Type B pancreatic cell (in vitro differentiated cells): ENCODE measurements at places on chromosomes 12 and 14. TPM values are rescaled to one million over a fixed set of nuclear protein-coding genes. Genes with fewer than 3 reads are reported as not detected.

DNA sequence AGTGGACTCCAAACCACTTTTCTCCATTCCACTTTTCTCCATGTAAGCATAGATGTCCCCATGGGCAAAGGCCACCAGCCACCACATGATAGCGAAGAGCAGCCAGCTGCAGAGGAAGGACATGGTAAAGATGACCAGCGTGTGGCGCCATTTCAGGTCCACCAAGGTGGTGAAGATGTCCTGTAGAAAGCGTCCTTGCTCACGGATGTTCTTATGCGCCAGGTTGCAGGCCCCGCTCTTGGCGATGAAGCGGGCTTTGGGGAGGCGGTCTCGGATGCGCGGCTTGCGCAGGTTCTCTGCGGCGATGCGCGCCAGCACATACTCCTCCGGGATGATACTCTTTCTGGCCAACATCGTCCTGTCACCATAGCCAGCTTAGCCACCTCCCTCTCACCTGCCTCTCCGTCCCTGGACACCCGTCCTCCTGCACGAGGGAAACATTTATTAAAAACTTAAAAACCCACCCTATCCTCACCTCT is 1.2 kb downstream of the KCNJ8 start:
- peak; percentile 64 for DNase-seq

Gene CLEC1B
- 0.62 TPM in 1 of 2 replicates, not detected in the other for total RNA-seq

DNA sequence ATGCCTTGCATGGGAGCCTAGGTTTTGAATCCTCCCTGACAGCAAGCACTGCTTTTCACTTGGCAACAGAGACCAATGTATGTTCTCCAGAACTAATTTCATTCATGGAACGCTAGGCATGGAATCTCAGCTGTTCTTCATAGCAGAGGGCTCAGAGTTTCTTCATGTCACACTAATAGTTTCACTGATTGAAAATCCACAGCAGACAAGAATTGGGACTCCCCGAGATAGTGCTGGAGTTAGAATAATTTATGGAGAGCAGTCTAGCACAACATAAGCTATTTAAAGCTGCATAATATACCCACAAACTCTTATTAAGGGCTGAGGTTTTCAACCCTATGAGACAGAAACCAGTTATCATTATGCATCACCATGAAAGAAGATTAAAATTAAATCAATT is 342.5 kb downstream of the TMEM132D start:
- DNase-seq, result no peak

Gene CPM
- 56.2 and 58.1 TPM in 2 replicates for total RNA-seq

DNA sequence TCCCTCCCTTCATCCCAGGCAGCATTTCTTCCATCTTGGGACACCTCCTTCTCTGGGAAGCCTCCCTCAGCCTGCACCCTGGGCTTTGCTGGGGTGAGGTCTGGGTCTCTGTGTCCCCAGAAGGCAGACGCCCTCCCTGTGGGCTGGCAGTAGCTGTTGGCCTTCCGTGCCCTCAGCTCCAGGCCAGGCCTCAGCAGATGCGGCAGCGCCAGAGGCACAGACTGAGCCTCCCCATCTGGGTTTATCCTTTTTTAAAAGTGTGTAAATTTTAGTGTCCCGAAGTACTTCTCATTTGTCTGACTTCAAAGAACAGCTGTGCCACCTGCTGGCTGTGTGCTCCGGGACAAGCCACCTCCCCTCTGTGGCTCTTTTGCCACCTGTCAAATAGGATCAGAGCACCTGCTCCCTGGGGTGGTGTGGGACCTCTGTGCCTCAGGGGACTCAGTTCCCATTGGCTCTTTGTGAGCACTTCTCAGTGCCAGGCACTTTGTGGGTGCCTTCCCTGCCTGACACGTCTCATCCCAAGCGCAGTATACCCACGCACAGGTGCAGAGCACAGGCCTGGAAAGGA is 11.1 kb downstream of the EXOC3L4 start:
- no peak for DNase-seq

DNA sequence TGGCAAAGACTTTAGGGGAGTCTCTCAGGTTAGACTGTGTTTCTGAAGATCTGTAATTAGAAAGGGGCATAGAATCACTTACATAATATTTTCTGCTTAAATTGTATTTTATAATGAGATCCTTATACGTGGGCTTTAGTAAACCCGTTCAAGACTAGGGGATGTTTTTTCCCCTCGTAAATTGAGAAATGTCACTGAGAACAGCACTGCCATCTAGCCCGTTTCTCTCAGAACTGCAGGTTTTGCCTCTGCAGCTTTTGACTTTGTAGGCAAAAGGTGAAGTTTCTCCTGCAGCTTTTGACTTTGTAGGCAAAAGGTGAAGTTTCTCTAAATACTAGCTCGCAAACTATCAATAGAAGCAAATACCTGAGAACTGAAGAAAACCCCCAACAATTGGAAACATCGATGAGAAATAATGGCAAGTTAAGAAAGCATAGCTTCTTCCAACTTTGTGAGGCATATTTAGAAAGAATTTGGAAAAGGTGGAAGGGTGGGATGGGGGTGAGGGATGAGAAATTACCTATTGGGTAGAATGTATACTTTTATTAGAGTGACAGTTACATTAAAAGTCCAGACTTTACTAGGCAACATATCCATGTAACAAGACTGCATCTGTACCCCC is 9.9 kb upstream of the ASPG start:
- DNase-seq, result peak; percentile 10

DNA sequence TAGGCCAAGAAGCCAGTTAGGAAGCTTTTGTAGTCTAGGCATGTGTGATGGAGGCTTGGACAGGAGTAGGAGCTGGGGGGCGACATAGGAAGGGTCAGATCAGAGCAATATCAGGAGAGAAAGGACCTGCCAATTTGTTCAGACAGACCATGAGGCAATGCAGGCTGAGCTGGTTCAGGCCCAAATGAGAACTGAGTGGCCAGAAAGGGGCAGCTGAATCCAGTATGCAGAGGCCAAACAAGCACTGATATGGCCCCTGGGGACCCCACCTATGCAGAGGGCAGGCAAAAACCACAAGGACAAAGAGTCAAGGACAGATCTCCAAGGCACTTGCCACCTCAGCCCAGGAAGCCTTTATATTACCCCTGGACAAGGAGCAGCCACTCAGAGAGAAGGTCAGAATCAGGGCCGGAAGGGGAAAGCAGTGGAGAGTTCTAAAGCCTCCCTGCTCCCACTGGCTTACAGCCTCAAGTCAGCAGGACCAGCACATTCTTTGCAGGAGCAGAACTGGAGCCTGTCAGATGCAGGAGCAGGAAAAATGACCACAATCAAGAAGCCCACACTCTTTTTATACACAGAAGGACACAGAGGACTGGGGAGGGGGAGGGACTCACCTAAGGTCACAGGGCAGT is 37.2 kb downstream of the CLMN start:
- peak; percentile 42 for DNase-seq

DNA sequence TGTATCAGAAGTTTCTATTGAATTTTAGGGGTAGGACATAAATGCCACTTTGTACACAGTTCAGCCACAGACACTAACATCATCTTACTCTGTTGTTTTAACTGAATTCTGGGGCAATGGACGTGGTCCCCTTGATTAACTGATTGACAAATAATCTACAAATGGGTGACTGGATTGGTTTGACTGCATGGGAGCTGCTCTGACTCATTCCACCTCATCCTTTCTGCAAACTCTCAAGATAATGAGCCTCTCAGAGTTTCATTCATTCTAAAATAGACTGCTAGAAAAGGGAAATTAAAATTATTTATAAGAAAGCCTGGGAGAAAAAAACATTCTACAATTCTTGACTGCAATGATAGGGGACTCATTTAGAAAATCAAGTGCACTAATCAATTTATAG is 570.4 kb upstream of the SEL1L start:
- no peak for DNase-seq

DNA sequence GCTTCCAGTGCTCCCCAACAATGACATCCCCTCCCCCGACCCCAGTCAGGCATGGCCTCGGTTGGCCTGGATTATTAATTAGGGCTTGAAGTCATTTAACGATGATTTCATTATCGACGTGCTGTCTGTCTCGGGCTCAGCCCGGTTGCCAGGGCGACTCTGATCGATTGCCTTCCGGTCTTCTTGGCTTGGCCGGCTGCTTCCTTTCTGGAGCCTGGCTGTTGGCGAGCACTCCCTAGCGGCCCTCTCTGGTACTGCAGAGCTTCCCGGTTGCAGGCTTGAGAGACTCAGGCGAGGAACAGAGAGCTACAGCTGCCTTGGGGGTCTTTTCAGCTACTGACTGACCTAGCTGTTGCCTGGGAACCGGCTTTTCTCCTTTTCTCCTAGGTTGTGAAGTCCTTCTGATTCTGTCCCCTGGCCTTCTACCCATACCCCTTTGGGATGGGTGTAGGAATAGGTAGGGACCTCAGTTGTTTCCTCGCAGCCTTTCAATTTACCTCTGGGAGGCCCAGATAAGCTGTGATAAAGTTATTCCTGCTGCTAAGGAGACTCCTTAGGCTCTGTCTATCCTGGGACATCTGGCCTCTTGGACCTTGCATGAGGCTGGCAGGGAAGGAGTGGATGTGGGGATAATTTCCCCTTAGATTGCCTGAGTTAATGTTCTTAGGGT is 5.5 kb upstream of the CISTR start:
- peak; percentile 88 for DNase-seq

GRCh38 chr14:68402525-68403101 is 390.3 kb downstream of the ZFP36L1 start:
- no peak for DNase-seq

GRCh38 chr14:89136587-89136986 is 280.4 kb downstream of the FOXN3 start:
- no peak for DNase-seq

Gene TMPRSS12
- total RNA-seq, result 0.45 TPM in 1 of 2 replicates, not detected in the other

GRCh38 chr12:3269594-3269993 is 192.4 kb downstream of the TSPAN9 start:
- no peak for DNase-seq
